ENCODE measurements at places on chromosomes 11 and 22.

GRCh38 chr22:19962246-19962908 is 20.8 kb upstream of the TXNRD2 start:
- no peak for DNase-seq

GRCh38 chr11:37666960-37667359 is 1068.9 kb upstream of the RAG2 start:
- no peak for DNase-seq

GRCh38 chr22:18032455-18033101 is 8.2 kb upstream of the MICAL3 start:
- no peak for DNase-seq

GRCh38 chr11:67504950-67505581 is at the start of gene PITPNM1:
PITPNM1 (minus strand) TSS chr11:67505363; CDS start chr11:67504180, 1,183 bp downstream.
- no peak for DNase-seq

- no peak for DNase-seq
Observed at GRCh38 chr11:93287434-93287833, 43.1 kb upstream of the DEUP1 start.

DNA sequence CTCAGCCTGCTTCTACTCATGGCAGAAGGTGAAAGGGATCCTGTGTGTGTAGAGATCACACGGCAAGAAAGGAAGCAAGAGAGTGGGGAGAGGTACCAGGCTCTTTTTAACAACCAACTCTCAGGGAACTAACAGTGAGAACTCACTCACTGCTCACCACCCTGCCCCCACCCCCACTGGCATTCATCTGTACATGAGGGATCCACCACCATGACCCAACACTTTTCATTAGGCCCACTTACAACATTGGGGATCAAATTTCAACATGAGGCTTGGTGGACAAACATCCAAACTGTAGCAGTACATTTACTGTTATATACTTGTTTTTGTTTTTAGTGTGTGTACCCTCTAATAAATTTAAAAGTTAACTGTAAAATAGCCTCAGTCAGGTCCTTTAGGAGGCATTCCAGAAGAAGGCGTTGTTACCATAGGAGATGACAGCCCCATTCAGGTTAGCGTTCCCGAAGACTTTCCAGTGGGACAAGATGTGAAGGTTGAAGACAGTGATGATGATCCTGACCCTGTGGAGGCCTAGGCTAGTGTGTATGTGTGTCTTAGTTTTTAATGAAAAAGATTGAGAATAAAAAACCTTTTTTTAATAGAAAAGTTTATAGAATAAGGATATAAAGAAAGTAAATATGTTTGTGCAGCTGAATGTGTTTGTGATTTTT is 11.3 kb downstream of the CUL5 start:
- DNase-seq, result no peak

- DNase-seq, result no peak
Observed at GRCh38 chr11:114026355-114026754, 33.2 kb upstream of the ZBTB16 start.

DNA sequence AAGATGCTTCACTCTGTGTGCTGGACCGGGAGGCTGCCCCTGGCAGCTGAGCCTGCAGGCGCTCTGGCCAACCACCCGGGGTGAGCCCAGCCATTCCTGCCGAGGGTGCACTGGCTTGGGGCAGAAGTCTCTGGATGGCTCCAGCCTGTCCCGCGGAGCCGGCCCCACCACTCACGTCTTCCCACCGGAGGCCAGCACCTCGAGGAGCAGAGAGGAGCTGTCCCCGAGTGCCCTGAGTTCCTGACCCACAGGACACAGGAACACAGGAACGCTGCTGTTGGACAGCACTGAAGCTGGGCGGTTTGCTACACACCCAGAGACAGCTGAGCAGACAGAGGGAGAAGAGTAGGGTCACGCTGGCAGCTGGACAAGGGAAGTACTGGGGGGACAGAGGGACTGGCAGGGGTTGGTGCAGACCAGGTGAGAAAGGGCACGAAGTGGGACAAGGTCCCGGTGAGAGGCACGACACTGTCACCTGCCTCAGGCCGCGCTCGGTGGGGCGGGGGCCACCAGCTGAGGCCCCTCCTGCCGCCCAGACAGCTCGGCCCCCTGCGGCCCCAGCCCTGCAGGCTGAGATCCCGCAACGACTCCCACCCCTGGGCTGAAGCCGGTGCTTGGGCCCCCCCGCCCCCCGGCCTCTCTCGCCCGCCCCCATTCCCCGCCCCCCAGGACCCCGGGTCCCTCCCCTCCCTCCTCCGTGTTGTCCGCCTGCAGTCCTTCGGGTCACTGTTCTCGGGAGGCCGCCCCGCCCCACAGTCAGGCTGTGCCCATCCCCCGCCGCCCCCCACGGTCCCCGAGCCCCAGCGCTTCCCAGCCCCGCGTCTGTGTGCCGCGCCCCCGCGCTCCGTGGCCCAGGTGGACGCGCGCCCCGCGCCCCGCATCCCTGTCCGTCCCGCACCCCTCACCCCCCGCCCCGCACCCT is 624 bp upstream of the B4GALNT4 start:
- no peak for DNase-seq

GRCh38 chr22:22711532-22711913 is 67.1 kb downstream of the GGTLC2 start:
- DNase-seq, result no peak

DNA sequence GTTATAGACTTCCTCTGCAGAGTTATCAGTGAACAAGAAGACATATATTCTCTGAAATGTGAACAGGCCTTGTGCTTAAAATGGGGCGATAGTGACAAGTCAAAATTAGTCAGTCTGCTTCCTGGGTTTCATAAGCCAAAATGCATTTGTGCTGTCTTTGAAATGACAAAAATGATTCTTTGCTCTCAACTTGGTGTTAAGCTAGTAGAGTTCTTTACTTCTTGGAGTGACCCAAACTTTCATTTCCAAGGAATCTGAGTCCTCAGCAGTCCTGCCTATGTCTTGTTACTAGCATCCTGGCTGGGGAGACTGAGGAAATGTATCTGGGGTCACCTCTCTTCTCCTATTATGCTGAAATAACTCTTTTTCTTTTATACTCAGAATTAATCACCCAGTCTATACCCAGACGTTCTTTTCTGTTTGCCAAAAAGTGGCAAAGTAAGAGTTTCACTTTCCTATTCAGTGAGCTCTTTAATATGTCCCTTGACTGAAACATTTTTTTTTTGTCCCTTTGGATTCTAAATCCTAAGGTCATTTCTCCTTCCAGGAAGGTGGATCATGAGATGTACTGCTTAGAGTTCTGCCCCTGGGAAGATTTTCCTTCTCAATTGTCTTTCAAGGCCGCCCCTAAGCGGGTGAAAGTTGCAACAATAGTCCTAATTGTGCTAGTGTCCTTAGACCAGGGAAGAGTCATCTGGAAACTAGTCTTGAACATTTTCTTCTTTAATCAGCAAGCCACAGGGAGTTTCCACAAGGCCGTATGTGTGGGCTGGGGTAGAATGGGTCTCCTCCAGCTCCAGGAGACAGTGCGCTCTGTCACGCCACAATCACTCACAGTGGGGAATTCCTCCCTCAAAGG is 53.0 kb upstream of the RDX start:
- no peak for DNase-seq

DNA sequence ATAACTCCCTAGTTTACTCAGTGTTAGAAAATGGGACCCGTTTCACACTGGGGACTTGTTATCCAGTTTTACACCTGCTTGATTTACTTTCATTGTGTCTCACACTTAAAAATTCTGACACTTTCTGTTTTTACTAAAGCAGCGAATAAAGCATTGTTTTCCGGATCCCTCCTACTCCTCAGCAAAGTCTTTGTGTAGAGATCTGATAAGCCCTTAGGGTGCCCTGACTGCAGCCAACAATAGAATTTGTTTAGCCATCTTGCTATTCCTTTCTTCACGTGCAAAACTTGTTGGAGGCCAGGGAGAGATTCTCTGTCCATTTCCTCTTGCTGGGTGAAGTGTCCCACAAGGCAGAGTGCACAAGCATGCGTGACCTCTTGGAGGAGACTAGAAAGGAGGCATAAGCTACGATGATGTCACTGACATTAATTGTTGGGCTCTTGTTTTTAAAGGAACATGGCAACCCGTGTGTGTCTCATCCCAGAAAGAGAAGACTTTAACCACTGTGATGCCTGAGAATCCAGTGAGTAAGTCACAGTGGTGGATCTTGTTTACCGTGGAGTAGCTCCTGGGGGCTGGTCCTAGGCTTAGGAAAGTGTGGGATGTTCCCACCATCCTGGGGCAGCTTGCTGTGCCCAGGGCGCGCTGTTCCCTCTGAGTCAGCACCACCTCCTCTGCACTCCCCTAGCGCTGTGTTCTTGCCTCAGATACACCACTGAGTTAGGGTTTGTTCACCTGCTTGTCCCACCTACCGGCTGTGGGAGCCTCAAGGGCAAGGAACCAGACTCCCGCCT is 27.7 kb downstream of the MICAL2 start:
- peak; percentile 90 for DNase-seq

DNA sequence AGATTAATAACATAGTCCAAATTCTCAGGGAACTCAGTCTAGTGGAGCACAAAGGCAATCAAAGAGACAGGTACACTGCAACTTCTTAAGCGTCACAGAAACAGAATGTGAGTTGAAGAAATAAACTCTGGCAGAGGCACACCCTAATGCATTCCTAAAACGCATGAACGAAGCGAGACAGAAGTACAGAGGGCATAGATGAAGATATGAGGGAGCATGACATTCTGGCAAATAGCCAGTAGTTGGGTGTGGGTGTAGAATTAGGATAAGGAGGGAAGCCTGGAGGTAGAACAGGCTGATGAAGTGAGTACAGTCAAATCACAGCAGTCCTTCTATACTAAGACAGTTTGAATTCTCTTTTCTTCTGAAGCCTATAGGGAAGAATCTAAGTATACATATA is 838.7 kb upstream of the API5 start:
- DNase-seq, result no peak

- no peak for DNase-seq
Observed at GRCh38 chr22:29753808-29754657, 12.8 kb downstream of the ZMAT5 start.

DNA sequence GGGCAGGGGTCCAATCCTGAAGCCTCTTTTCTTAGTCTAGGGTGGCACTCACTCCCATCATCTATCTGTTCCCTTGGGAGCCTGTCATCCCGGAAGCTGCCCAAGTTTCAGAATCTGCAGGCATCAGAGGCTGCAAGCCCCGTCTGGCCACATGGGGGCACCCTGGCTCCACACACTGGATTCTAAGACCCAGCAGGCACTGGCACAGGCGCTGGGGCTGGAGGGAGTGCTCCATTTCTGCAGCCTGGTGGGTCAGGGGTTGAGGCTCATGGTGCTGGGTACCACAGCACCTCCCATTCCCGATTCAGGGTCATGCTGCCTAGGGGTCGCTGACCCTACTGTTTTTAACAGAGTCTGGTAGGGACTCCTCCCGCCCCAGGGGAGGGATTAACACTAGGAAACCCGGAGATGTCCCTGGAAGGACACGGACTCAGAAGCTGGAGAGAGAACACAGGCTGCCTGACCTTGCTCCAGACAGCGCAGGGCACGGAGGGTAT is 243.9 kb upstream of the SYN3 start:
- peak; percentile 23 for DNase-seq

DNA sequence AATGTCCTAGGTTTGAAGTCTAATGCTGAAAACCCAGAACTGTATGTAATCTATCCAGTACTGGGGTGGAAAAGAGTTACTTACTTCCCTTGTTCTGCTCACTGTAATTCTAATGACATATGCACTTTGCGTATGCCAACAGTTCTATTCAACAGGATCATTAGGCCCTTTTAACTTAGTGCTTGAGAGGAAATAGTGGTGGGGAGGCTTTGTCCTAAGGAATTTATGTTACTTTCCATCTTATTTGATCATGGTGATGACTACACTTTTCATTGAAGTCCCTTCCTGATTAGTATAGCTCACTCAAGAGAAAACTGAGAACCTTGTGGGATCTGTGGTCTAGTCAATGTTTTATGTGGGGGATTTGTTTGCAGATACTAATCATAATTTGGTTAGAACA is 348.2 kb downstream of the GUCY1A2 start:
- no peak for DNase-seq

- DNase-seq, result no peak
Observed at GRCh38 chr22:19367763-19368367, 63.7 kb downstream of the HIRA start.

DNA sequence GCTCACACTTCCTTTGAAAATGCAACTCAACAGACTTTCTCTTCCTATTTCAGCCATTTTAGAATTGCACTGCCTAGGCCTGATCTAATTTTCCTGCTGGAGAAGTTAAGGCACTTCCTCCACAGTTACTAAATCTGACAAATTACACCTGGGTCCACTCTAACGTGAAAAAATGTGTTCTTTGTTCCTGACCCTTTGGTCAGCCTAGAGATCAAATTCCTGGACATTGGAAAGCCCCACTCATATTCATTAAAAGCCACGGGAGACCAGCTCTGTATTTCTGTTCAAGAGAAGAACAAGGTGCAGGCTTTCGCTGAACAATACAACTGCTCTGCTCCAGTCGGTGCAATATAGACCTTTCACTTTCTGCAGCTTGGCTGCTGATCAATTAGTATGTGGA is 96.6 kb downstream of the MPPED2 start:
- DNase-seq, result no peak

DNA sequence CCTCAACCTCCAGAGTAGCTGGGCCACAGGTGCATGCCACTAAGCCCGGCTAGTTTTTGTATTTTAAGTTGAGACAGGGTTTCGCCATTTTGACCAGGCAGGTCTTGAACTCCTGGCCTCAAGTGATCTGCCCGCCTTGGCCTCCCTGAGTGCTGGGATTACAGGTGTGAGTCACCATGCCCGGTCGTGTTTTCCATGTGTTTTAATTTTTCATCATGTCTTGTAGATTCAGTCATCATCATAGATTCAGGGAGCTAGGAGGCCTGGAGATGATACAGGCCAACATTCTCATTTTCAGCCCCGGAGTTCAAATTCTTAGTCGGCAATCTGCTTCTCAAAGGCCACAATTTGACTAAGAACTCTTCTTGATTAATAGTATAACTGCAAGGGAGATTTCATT is 73.5 kb upstream of the GRAMD1B start:
- DNase-seq, result no peak

DNA sequence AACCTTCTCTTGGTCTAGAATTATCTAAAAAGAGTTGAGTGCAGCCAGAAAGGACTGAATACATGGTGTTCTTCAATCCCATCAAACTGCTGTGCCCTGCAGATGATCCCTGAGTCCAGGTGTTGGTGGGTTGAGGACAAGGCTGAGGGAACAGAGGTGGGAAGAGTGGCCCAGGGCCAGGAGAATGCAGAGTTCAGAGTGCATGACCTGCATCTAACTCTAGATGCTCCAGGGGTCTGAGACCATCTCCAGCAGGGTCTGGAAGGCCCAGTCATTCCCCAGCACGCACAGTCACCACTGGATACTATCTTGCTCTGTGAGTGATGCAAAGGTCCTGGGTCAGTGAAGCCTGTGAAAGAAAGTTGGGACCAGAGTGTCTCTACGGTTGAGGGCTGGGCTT is 2.1 kb upstream of the VPREB1 start:
- DNase-seq, result no peak

DNA sequence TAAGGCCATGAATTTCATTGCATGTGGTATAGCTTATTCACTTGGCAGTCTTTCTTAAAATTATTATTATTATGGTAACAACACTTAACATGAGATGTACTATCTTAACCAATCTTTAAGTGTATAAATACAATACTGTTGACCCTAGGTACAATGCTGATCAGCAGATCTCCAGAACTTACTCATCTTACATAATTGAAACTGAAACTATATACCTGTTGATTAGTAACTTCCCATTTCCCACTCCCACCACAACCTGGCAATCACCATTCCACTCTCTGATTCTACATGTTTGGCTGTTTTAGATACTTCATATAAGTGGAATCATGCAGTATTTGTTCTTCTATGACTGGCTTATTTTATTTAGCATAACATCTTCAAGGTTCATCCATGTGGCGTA is 150.2 kb upstream of the POU2AF2 start:
- no peak for DNase-seq

- no peak for DNase-seq
Observed at GRCh38 chr11:35873721-35874120, 70.1 kb upstream of the LDLRAD3 start.

- DNase-seq, result no peak
Observed at GRCh38 chr11:27468209-27468994, 4.2 kb downstream of the LGR4 start.
